ENCODE measurements at places on chromosomes 1 and 21.

DNA sequence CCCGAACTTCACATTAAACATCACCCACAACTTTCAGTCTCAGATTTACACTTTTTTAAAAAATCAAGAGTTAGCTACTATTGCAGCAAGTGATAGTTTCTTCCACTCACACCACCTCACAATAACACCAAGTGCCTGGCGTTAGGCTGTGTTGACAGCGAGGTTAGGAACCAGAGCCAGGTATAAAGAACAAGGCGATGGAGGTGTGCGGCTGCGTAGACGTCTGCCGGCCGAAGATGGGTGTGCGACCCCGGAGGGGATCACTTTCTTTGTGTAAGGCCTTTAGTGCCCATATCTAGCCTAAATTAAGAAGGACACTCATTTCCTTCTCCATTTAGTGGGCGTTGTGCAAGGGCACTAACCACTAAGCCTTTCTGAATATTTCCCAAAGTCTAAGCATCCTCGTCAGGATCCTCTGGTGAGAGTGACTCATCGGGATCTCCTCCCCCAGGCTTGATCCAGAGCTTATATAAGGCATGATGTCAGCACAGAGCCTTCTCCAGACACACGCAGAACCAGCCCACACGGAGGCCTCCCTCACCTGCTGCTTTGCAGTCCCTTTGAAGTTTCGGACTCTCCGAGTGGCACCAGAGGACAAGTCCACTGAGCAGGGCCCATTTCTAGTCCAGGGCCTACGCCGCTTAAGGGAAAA lies 11.8 kb downstream of the NHLH2 start:
- DNase-seq = no peak

GRCh38 chr1:28882009-28882628 lies 32.2 kb upstream of the EPB41 start:
- DNase-seq = peak; percentile 79

GRCh38 chr1:66968574-66968973 lies 43.8 kb downstream of the MIER1 start:
- no peak for DNase-seq

DNA sequence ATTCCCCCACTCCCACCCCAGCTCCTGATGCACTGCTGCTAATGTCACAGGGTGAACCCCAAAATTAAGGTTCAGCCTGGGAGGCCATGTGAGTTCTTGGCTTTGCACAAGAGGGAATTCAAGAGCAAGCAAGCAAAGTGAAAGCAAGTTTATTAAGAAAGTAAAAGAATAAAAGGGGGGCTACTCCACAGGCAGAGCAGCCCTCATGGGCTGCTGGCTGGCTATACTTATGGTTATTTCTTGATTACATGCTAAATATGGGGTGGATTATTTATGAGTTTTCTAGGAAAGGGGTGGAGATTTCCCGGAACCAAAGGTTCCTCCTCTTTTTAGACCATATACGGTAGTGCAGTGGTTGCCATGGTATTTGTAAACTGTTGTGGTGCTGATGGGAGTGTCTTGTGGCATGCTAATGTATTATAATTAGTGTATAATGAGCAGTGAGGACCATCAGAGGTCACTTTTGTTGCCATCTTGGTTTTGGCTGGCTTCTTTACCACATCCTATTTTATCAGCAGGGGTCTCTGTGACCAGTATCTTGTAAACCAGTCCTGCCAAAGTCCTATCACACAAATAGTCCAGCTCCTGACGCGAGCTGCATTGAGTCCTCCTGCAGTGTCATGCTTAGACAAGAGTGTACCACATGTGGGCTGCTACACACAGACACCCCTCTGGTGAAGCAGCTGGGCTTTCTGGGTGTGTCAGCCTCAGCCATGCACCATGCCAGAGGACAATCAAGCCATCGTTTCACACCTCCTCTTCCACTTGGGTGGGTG lies 46.4 kb upstream of the CSF1 start:
- DNase-seq = no peak

GRCh38 chr1:178330848-178331497 lies 165.8 kb downstream of the CLEC20A start:
- DNase-seq = no peak

All from stimulated activated CD4-positive, alpha-beta T cell treated with anti-CD3 and anti-CD28 coated beads, Interleukin-1b, Interleukin-23, amount 100 ng/mL, for 48 hours (primary cell).